Bronchial epithelial cell (primary cell): ENCODE measurements at places on chromosomes 6 and 20.

GRCh38 chr6:153842491-153842890 is 196.5 kb upstream of the OPRM1 start:
- no peak for DNase-seq

- no peak for DNase-seq
Observed at GRCh38 chr20:44979090-44979621, 12.8 kb downstream of the STK4 start.

GRCh38 chr6:27514906-27515495 is 42.1 kb upstream of the ZNF184 start:
- no peak for DNase-seq

GRCh38 chr20:10423735-10424134 is 10.3 kb downstream of the MKKS start:
- DNase-seq = no peak

DNA sequence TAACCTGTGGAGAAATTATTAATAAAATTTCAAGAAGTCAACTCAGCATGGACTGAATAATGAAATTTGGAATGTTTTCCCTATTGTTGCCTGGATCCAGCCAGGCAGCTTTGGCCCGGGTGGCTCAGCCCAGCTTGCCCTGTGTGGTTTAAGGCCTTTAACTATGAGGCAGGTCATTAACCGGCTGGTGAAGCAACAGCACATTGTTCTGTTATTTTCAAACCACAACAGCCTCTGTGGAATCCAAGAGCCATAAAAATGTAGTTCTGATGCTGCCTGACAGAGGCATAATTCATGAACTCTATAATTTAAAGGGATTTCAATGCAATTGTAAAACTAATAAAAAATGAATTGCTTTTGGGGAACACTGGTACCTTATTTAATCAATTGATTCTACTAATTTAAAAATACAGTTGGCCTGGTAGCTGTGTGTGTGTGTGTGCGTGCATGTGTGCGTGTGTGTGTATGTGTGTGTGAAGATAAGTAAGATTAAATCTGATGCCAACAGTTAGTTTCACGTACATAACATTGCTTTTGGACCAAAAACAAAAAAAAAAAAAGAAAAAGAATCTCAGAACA is 117.7 kb downstream of the RPS12 start:
- no peak for DNase-seq

DNA sequence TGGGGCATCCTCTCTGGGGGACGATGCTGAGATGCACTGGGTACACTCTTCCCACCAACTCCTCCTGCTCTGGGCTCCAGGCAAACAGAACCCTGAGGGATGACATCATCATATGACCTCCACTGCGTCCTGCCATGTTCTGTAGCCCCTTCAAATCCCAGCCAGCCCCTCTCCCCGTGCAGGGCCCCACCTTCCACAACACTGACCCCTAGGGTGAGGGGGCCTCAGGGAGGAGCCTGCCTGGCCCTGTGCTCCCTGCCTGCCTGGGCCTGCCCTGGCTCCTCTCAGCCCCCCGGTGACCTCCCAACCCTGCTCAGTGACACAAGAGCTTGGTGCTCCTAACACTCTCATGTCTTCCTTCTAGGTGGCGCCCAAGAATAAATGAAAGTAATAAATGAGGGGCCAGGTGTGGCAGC is 9.6 kb upstream of the SPDEF start:
- DNase-seq = no peak

GRCh38 chr20:43761386-43762340 is 34.9 kb upstream of the GTSF1L start:
- DNase-seq = no peak
